ENCODE measurements at places on chromosomes 6 and 20.

- DNase-seq, result no peak
Measured at GRCh38 chr6:165404697-165405096, 95.3 kb upstream of the C6orf118 start.

DNA sequence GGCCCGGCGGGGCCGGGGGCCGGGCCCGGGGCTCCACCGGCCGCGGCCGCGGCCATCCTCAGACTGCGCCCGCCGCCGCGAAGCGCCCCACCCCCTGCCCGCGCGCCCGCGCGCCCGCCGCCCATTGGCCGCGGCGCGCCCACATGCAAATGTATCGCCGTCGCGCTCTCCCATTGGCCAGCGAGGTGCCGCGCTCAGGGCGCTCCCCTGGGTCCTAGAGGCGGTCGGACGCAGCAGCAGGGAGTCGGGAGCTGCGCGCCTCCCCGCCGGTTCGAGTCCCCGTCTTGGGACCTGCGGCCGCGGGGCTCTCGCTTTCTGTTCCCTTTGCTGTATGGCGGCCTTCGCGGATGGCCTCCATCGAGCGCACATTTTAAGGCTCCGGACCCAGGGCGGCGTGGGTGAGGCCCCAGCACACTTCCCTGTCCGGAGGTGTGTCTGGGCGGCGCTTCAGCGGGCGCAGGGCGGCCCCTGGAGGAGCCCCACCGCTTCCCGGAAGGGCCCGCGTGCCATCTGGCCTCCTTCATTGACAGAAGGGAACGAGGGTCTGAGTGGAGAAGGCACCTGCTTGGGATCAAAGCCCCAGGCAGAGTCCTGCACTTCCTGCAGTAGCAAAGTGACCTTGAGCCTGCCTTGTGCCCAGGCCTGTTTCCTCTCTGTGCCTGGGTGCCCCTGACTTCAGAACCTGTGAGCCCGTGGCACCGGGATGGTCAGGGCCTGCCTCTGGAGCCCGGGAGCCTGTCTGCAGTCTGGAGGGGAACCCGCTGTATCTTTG, at the start of gene CABLES2:
Gene CABLES2, minus strand, starts transcription at position 65 of the 772 bp plus-strand sequence. Its CDS starts 9 bp downstream, at position 56.
- DNase-seq, result peak; percentile 58

DNA sequence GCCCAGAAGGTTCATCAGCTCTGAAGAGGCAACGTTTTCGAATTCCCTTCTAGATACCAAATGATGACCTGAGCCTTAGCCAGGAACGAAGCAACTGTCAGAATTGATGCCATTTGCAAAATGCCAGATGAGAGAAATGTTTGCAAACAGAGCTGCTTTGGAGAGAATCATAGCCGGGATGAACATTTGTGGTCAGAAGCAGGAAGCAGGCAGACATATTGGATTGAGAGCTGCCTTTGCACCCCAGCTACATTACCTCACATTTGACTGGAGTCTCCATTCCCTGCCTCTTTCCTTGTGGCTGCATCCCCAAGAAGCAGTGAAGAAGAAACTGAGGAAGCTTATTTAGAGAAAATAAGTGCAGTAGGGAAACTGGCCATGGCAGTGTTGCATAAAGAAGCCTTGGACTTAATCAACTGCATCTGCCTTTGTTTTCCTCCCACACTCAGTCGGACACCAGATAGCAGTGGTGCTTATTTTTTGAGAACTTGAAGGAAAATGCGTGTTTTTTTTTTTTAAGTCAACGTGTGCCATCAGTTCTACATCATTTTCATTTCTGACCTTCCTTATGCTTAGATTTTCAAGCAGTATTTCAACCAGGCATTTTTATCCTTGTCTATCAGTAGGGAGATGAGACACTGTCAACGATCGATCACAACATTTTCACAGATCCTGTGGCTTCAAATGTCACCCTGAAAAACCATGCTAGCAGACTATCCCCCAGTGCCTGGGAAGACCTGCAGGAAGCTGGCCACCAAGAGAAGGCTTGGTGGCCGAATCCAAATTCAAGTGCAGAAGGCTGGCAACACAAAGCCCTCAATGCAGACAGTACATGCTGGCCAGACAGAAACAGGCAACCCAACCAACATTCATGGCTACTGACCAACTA, 541.2 kb upstream of the JARID2 start:
- no peak for DNase-seq

- no peak for DNase-seq
Measured at GRCh38 chr6:123507582-123507981, 129.2 kb downstream of the TRDN start.

DNA sequence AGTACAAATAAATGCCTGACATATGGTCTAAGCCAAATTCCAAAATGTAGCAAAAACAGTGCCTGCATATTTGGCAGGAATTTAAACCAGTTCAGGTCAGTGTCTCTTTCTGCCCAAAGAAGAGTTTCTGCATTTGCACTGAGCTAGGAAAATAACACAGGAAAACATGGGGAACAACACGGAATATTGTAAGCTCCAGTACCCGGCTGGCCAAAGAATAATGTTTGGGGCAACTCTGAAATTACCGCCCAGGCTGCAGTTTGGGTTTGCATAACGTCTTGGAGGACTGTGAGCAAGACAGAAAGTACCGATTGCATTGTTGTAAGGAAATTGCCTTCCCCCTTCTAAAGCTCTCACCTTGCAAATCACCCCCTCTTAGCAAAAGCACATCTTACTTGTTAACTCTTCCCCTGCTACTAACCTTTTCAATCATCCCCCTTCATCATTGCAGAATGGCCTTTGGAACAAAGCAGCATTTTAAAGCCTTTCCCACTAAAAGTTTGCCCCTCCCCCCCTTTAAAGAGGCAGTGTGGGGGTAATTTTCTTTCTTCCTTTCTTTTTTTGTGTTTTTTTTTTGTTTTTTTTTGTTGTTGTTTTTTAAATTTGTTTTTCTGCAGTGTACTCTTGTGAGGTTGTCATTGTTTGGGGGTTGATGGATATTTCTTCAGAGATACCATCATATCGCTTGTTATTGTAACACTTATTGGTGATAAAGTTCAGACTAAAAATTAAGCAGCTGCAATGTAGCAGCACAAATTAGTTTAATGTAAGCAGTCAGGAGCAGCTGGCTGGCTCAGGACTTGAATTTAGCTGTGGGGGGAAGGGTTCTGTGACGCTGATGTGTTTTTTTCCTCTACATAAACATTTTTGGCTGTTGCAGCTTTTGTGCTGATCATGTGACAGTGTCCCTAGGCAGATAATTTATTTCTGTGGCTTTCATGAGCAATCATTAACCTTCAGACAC, 100.0 kb upstream of the CITED2 start:
- DNase-seq, result no peak

GRCh38 chr6:14621518-14621917, 503.9 kb downstream of the CD83 start:
- DNase-seq, result no peak

- no peak for DNase-seq
Measured at GRCh38 chr6:162026843-162027242, 700.7 kb downstream of the PRKN start.

GRCh38 chr6:70370496-70370895, 42.8 kb upstream of the FAM135A start:
- no peak for DNase-seq

- DNase-seq, result no peak
Measured at GRCh38 chr6:123091091-123091895, 95.3 kb downstream of the CLVS2 start.

DNA sequence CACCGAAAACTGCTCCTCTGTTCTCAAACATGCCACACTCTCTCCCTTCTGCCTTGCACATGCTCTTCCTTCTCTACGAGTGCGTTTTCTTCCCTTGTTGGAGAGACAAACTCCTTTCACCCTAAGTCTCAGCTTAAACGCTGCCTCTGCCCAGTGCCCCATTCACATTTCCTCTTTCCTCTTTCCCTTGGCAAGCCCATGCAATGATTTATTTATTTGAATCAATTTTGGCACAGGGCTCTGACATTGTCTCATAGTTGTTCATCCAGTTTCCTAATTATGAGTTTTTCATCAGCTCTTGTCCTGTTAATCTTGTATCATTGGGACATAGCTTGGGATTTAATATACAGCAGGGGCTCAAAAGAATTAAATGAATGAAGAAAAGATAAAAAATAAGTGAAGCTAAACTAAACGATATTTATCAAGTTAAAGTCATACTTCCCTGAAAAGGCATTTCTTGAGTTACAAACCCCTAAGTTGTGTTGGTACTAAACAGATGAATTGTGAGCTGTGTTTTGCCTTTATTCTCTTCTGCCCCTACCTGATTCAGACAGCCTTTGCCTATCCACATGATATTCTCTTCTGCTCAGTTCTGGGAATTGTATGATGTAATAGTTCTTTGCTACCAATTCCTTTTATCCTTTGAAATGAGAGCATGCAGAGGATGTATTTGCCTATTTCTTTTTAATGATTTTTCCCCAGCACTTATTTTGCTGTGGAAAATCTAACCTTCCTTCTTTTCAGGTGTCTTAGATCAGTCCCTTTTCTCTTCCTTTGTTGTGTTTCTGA, 704.4 kb downstream of the UTRN start:
- DNase-seq, result no peak

- DNase-seq, result no peak
Measured at GRCh38 chr6:18245642-18246041, 18.7 kb downstream of the DEK start.

DNA sequence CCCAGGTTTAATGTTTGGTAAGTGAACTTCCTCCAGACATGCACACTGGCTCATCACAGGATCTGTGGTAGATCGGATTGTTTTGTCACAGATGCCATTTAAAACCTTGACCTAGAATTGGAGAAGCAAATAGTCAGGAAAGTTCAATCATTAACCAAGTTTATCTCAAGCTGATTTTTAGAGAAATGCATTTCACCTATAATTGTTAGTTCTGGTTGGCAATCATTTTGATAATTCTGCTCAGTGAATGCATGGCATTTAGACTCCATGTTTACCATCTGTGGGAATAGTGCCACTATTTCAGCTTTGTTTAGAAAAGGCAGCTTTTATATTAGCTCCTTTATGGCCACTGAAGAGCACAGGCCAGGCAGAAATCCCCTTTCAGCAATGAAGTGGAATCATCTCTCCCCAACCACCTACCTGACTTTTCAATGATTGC, 73.9 kb upstream of the IPCEF1 start:
- DNase-seq, result no peak

DNA sequence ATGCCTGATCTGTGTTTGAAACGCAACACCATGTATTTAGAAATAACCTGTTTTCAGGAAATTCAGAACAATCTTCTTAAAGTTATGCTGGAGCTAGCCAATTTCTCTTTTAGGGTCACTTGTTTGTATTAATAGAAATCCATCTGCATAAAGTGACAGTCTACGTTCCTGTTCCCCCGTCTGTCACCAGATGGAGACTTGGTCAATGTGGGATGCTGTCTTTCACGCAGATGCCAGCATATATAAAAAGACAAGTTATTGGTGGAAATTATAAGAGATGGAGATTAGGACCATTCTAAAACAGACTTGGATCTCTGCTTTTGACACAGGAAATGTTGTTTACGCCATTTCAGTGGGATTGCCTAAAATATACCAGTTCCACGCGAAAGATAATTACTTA, 162.5 kb upstream of the STMND1 start:
- DNase-seq, result no peak

DNA sequence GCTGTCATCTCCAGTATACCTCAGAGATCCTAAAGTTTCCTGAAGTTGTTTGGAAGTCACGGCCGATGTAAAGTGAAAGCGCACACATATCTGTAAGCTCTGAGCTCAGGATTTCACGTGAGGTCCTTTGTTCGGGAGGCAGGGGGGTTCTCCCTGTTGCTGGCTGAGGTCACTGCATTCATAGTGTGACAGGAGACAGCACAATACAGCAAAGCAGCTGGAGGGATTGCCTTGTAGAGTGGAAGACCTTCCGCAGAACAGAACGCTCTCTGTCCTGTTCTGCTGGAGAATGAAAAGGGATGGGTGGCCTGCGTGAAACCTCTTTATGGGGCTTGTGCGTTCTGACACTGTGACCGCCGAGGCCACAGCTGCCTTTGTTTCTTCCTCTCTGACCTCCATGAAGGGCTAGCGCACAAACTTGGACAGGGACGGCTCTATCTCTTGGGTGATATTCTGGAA, 13.4 kb upstream of the SERPINB1 start:
- DNase-seq, result no peak

DNA sequence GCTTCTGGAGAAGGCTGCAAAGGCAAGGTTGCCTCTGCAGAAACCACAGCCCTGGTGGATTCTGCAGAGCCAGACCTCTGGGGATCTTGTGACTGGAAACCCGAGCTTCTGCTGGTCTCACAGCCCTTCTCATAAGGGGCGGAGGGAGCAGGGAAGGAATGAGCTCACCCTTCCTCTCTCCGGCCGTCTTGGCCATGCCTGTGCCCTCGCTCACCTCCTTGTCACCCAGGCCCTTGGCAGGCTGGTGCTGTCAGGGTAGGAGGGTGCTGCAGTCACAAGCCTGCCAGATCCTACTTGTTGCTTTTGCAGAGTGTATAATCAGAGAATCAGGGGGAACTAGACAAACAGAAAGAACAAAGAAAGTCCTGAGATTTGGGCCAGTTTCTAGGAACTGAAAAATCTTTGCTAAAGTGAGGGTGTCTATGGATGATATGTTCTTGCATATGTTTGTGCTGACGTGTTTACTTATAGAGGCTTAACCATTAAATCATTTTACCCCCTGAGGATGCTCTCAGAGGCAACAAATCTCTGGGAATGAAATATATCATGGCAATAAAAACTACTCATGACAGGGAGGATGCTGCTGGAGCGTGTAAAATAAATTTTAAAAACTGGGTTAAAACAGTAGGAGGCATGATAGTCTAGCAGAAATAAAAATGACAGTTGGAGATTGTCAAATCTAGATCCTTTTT, 244.9 kb upstream of the SOX4 start:
- no peak for DNase-seq

DNA sequence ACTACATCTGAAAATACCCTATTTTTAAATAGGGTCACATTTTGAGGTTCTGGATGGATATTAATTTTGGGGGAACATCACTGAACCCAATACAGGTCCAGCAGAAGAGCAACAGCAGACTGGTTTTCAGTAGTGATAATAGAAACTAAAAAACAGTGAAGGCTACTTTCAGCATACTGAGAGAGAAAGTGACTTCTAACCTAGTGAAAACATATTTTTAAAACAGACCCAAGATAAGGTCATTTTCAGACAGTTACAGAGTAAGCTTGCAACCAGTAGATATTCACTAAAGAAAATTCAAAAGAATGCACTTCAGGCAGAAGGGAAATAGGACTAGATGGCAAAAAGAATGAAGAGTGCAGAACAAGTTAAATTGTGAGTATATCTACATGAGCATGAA, 42.0 kb upstream of the TMEM244 start:
- no peak for DNase-seq

DNA sequence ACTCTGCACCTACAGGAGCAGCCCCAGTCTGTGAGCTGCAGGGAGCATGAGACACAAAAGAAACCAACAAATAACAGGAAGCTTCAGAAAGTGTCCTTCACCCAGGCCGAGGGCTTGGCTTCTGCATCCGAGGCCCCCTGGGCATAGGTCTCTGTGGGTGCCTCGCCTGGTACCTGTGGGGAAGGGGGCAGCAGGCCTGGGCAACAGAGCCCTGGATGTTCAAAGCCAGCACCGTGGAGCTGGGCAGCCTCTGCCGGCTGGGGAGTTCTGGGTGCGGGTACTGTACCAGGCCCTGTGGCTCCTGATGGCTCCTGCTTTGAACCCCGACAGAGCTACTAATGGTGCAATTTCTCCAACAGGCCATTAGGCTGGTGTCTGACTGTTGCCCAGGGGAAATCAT, 55.7 kb downstream of the TMEM242 start:
- no peak for DNase-seq

- no peak for DNase-seq
Measured at GRCh38 chr6:96150431-96150830, 134.7 kb downstream of the FUT9 start.

- no peak for DNase-seq
Measured at GRCh38 chr20:63156221-63156671, 59.7 kb downstream of the YTHDF1 start.

GRCh38 chr6:27893836-27894807, 18.1 kb downstream of the OR2B2 start:
- peak; percentile 70 for DNase-seq
